Epithelial cell of proximal tubule (primary cell): ENCODE measurements at places on chromosomes 1 and 21. TPM values are rescaled to one million over a fixed set of nuclear protein-coding genes. Genes with fewer than 3 reads are reported as not detected.

GRCh38 chr1:67815303-67816094, 17.8 kb downstream of the GNG12 start:
- no peak for DNase-seq

DNA sequence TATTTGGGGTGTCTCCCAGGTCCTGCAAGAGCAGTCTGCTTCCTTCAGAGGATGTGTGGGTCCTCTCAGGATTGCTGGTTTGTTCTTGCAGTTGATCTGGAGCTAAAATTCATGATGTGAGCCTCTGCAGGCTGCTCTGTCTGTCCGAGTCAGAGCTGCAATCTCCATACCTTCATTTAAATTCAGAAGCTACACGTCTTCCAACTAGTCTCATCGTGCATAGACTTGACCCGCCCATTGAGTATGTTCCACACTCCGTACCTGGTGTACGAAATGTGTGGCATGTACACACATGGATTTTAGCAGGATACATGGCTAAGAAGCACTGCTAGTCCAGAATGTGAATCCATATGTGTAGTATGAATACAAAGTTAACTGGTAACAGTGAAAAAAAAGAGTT, 25.0 kb upstream of the RGS2 start:
- no peak for DNase-seq

- no peak for DNase-seq
Measured at GRCh38 chr21:19508844-19509243, 1105.3 kb upstream of the TMPRSS15 start.

Gene NTNG1
- 25.8 and 32.0 TPM in 2 replicates for total RNA-seq

DNA sequence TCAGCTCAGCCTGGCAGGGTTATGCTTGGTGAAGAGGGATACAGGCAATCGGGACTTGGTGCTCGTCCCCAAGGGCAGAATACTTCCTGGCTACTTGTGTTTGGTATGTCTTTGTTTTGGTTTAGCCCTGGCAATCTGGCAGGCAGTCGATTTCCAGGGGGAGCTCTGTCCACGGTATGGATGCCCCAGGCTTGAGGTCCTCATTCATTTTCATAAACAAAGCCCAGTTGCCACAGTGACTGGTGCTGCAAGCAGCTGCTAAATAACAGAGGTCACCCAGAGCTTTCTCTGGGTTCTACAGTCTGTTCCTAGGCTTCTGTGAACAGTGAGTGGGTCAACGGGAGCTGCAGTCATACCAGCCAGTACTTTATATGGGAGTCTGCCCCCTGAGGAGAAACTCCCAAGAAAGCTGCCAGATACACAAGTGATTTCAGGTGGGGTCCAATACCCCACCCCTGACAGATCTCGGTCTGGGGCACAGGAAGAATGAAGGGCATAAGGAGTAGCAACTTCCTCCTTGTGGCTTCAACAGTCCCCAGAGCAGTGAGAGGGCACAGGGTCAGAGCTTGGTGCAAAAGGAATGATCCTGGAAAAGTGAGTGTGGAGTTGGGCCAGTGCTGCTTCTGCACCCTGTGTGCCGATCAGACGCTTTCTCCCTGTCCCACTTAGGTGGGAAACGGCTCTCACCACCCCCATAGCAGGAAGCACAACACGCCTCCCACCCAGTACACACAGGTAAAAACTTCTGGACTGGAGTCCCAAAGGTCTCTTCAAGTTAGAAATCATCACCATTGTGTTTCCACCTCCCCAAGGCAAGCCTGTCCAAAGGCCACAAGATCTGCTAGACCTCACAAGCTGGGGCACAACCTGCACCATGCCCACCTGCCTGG, 55.5 kb downstream of the TGFBR3 start:
- peak; percentile 88 for DNase-seq

Gene HRNR
- not detected in 2 replicates for total RNA-seq

Gene TNFSF4
- 0.29 and 0.35 TPM in 2 replicates for total RNA-seq

DNA sequence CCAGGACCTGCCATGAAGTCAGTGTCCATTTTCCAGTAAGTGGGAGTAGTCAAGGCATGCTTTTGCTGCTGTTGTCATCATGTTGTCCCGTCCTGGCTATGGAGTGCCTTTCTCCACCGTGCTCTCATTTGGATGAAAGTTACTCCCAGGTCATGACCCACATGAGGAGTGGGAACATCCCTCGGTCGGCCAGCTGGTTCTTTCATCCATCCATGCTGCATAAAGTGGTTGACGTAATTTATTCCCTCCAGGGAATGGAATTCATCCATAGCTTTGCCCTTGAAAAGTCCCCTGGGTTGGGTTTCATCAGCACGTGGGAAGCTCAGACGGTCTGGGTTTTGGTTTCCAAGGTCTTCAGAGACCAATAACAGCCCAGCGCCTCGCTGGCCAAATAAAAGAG, 11.6 kb downstream of the PLA2G2A start:
- no peak for DNase-seq

DNA sequence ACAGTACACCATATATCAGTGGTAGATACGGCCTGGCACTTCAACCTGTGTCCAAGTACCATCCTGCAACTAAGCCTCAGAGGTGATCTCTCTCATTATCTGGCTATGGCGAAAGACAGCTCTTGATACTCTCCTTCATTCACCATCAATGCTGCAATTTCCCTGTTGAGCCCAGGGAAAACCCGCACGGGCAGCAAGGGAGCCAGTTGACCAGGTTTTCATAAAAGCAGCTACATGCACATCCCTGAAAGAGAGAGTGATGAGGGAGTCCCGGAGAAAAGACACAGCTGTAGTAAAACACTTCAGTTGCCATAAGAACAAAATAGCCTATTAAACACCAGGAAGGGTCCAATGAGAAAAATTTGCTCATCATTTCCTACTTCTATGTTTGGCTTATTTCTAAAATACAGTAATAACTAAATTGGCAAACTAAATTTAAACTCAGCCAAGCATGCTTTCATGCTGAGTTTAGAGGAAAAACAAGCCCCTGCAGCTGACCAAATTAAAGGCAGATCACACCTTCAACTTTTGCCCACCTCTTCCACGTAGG, 68.3 kb downstream of the CAPZB start:
- DNase-seq: no peak

DNA sequence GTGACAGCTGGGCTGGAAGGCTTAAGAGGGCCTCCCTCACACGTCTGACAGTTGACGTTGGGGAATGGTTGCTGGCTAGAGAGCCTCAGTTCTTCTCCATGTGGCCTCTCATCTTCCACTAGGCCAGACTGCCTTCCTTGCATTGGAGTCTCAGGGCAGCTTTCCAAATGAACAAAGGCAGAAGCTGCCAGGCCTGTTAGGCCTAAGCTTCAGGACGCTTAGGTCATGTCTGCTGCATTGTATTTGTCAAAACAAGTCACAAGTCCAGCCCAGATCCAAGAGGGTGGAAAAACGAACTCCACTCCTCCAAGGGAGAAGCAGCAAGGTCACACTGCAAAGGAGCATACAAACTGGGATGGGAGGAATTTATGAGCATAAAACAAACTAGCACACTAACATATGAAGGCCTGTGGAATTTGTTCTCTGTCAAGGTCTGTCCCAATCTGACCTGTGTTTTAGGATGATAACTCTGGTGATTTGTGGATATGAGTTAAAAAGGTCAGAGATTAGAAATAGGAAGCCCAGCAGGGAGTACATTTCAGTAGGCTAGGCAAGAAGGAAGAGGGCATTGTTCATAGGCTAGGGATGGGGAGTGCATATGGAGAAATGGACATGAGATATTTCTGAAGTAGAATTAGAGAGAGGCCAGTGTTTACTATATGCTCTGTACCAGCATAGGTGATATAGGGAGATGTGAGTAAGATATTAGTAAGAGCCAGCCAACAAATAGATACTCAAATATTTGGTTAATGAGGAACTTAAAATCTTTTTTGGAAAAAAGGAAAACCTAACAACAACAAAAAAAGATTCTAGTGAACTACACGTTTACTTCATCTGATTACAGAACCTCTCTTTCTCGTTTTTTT, 29.1 kb upstream of the CNN3 start:
- DNase-seq: no peak

Gene PTCH2
- under 0.01 TPM in 1 of 2 replicates, not detected in the other for total RNA-seq

GRCh38 chr1:236868625-236869467, 73.8 kb downstream of the MTR start:
- no peak for DNase-seq

- DNase-seq: no peak
Measured at GRCh38 chr1:167671727-167672511, 41.9 kb downstream of the RCSD1 start.

DNA sequence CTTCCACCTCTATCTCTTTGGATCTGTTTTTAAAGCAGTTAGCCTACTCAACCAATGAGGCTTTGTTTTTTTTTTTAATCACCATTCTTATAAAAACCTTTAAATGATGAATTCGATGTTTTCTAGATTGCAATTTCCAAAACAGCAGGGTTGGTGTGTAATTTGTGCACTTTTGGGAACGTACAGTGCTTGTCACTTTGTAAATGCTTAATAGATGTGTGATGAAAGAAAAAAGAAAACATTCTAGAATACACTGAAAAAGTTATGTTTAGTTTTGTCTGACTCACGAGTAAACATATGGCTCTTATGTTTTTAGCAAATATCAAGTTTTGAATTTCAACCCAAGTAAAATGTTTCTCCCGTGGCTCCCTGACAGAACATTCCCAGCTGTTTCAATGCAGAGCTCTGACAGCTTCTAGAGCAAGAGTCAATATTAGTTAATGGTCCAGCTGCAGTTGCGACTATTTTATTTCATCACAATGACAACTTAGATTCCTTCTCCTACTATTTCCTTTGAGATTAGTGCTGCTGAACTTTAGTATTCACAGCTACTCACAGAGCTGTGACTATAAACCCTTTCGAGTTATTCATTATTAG, 362.5 kb upstream of the ADAMTS5 start:
- no peak for DNase-seq

DNA sequence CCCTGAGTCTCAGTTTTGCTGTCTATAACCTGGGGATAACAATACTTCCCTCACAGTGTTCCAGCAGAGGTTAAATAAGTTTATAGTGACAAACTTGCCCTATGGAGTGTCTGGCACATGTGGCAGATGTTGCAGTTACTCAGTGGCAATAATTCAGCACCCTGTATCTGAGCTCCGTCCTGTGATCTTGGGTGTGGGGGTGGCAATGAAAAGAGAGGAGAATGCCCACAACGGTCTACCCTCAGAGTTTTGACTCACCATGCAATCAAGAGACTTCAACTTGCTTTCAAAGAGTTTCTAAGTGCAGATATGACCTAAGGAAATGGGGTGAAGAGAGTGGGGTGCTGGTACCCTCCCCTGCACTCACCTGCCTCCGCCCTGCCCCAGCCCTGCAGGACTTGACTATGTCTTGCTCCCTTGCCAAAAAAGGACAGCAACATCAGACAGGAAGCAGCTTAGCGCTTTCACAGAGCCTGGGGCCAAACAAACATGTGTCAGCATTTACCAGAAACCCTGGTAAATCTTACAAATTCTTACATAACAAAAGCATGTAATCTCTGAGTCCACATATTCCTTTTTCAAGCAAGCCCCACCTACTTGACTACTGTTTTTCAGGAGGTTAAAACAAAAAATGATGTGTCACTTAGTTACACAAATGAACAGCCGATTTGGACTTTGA, 185.1 kb upstream of the CAMK1G start:
- no peak for DNase-seq

Gene CHML
- total RNA-seq: 9.5 and 19.0 TPM in 2 replicates

Gene ATP1A4
- not detected in 2 replicates for total RNA-seq

Gene LELP1
- not detected in 2 replicates for total RNA-seq
